ENCODE measurements at places on chromosomes 2 and 18.

DNA sequence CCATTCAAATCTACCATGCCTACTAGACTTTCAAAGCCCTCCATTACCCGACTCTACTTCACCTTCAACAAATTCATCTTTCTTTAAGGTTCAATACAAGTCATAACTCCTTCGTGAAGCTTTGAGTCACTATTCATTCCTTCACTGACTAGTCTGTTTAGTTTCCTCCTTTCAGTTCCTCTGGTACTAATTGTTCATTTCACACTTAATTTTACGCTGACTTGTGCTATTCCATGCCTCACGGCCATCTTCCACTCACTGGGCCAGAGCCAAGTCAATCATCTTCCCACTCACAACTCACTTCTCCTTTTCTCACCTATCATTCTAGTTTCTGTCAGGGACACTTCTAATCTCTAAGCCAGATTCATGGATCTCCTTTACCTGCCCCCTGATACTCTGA lies 136.2 kb downstream of the MTX2 start:
- no peak for DNase-seq

GRCh38 chr2:202025816-202026215 lies 7.8 kb upstream of the FZD7 start:
- no peak for DNase-seq

DNA sequence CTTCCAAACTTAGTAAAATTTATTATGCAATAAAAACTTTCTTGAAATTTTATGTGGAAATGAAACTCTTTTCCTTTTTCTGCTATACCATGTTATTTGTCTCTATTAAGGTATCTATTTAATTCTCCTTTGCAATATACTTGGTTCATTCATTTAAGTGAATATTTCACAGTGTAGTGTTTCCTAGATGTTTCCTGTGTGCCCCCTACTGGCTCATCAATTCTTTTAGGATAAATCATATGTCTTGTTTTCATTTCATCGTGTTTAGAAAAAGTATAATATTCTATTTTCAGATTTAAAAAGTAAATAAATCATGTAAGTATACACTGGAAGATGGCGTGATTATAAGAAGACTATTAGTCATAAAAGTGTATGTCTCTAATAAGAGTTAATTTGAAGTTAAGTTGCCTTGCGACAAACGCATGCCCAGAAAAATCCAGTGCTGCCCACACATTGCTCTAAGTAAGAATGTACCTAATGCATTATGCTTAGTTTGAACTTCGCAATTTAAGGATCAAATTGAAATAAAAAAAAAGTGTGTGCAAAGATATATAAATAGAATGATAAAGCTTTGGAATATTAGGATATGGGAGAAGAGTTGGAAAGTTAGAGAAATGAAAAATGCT lies 525.4 kb downstream of the KCNJ3 start:
- DNase-seq = no peak

GRCh38 chr2:24937236-24937635 lies 17.2 kb upstream of the ADCY3 start:
- no peak for DNase-seq

DNA sequence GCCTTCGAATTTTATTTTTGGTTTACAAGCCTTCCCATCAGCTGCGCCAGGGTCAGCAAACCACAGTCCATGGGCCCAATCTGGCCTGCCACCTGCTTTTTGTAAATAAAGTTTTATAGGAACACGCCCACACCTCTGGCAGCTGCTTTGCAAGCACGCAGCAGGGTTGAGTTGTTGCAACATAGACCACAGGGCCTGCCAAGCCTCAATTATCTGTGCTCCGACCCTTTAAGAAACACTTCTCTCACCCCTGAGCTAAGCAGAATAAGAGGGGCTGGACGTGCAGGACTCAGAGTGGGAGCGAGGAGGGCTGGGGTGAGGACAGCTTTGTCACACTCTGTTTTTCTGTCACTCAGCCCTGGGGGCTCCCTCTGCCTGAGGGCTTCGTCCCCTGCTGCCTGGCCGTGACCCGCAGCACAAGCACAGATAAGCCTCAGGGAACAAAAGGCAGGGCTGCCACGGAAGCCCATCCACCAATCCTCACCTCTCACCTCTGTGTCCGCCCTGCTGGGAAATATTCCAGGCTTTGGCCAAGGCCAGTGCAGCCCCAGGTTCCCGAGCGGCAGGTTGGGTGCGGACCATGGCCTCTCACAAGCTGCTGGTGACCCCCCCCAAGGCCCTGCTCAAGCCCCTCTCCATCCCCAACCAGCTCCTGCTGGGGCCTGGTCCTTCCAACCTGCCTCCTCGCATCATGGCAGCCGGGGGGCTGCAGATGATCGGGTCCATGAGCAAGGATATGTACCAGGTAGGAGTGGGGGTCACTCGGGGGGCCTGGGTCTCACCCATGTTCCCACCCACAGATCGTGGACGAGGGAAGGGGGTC lies at the start of gene AGXT:
TSS of gene AGXT (plus strand) at position 539 of the 823 bp plus-strand sequence. CDS start at position 581, 42 bp downstream.
- no peak for DNase-seq

- no peak for DNase-seq
These were observed 5.2 kb upstream of the RMC1 start for GRCh38 chr18:23498117-23498516.

GRCh38 chr2:217356781-217357180 lies 496.9 kb upstream of the TNP1 start:
- no peak for DNase-seq

- DNase-seq = no peak
These were observed 46.1 kb downstream of the SPATS2L start for GRCh38 chr2:200352636-200353035.

- DNase-seq = no peak
These were observed 78.0 kb upstream of the CTLA4 start for GRCh38 chr2:203789618-203790017.

- DNase-seq = no peak
These were observed 32.0 kb upstream of the CAB39 start for GRCh38 chr2:230680463-230681170.

DNA sequence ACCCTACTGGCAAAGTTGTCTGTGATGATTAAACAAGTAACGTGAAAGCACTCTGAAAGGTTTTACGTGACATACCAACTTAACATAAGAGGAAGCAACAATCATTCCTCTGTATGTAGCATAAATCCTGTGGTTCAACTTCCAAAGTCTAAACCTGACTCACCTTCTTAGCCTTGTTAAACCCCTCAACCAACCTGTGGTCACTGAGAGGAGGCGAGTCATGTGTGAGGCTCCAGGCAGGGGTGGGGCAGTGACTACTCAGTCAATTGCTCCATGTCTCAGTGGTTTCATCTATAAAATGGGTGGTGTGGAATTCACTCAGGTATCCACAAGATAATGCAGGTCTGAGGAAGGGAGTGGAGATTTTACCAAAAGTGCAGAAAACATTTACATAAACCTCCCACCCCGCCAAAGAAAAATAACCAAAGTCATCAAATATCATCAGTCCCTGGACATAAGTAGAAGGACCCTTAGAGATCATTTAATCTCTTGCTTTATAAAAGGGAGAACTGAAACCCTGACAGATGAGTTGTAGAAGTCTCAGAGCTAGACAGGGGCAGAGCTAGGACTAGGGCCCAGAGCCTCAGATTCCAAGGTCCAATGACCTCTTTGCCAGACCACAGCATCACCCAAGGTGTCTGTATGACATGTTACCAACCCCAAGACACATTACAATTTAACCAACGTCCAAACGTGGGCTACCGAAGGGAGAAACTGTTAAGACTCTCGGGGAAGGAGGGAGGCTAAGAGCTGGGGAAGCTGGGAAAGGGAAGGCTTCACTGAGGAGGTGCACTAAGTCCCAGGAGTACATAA lies 3.7 kb upstream of the PCBP1 start:
- no peak for DNase-seq
